ENCODE measurements at places on chromosomes 7 and 10.
A peak's percentile ranks its signal among the peaks of the same experiment; 100 is the strongest.

DNA sequence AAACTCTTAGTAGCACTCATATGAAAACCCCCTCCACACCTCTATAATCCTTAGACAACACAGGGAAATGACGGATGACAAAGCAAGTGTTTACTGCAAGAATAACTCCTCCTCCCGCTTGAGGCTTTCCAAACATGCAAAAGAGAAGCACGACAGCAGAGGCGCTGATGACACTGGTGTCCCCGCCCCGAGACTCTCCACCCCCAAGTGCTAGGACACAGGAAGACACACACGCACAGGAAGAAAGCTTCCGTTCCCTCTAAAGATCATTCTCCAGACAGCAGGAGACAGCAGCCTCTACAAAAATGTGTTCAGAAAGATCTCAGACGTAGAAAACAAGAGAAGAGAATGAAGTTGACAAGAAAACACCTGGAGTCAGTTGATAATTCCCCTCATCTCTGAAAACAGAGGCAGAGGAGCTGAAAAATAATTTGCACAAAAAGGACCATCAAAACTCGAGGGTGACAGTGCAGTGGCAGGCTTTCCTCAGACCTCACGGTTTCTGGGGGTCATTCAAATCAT lies 90.2 kb downstream of the DLG5 start:
- peak; percentile 89 for DNase-seq

GRCh38 chr10:24950439-24950838 lies 2.0 kb downstream of the PRTFDC1 start:
- DNase-seq: no peak

DNA sequence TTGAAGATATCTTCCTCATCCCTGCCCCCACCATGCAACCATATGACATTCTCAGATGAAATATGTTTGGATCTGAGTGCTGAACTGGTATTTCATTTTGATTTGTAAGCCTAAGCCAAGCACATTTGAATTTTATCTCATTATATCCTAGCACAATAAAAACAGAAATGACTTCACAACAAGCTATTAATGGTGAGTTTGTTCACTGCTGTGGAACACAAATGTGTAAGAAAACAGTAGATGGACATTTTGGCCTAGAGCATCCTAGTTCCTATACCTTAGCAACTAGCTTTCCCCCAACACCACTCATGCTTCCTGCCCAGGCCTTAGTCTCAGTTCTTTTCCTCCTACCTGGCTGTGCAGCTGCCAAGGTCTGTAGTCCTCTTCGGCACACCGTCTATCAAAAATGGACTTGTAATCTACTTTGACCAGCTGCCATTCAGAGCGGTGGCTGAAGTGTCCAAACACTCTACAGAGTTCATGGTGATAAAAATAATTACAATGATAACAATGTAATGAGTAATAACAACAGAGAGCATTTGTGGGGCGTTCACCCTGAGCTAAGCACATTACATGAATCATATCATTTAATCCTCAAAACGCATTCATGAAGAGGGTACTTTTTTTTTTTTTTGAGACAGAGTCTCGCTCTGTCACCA lies 491.9 kb downstream of the SORCS1 start:
- DNase-seq: no peak

DNA sequence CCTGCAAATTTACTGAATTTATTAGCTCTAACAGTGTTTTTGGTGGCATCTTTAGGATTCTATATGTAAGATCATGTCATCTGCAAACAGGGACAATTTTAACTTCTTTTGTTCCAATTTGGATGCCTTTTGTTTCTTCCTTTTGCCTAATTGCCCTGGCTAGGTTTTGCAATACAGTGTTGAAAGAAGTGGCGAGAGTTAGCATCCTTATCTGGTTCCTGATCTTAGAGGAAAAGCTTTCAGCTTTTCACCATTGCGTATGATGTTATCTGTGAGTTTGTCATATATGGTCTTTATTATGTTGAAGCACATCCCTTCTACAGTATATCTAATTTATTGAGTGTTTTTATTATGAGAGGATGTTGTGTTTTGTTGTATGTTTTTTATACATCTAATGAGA lies 301.4 kb downstream of the PTPRN2 start:
- no peak for DNase-seq

DNA sequence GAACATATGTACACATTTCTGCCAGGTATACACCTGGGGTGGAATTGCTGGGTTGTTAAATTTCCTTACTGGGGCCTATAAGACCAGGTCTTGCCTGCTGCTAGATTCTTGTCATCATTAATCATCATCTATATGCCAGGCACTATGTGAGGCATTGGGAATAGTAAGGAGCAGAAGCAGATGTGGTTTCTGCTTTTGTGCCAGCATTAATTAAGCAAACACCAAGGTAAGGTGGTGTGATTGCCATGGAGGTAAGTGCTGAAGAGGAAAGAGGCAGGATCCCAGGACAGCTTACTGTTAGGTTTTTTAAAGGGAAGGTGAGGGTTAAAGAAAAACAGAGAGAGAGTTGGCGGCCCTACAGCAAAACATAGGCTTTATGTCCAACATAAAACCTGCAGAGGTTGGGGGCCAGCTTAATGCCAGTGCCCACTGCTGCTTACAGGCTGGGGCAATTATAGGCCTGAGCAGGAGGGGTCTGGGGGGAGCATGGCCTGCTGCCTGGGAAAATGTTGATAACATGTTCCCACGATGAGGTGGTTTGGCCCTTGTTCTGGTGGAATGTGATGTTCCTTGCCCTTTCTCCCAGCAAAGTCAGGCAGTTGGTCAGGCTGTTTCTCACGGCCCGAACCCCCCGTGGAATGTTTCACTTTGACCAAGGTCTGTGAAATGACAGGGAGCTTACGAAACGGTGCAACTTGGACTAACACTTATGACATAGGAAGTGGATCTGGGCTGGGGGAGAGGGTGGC lies 93.9 kb downstream of the RBM20 start:
- DNase-seq: no peak

DNA sequence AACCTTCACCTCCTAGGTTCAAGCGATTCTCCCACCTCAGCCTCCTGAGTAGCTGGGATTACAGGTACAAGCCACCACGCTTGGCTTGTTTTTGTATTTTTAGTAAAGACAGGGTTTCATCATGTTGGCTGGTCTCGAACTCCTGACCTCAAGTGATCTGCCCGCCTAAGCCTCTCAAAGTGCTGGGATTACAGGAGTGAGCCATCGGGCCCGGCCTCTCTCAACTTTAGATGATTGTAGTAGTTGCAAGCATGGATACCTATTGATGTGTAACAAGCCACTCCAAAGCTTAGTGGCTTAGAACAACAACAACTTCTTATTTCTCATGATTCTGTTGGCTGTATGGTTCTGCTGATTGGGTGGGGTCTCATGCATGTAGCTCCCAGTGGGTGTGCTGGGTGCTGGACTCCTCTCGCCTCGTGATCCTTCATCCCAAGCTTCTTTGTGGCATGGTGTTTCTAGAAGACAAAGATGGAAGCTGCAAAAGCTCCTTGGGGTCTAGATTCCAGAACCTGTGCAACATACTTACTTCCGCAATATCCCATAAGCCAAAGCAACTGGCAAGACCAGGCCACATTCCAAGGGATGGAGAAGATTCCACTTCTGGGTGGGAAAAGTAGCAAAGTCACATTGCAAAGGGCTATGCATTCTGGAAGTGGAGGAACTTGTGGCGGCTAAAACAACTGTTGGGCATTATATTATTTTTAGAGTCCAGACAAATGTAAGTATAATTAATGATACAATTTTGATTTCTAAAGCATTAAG lies 37.9 kb downstream of the SKIDA1 start:
- DNase-seq: no peak

- DNase-seq: no peak
Observed at GRCh38 chr7:42380401-42380800, 143.4 kb upstream of the GLI3 start.

- DNase-seq: no peak
Observed at GRCh38 chr7:158314394-158314793, 273.2 kb downstream of the PTPRN2 start.

- DNase-seq: no peak
Observed at GRCh38 chr10:118394301-118395200, 52.4 kb upstream of the FAM204A start.

DNA sequence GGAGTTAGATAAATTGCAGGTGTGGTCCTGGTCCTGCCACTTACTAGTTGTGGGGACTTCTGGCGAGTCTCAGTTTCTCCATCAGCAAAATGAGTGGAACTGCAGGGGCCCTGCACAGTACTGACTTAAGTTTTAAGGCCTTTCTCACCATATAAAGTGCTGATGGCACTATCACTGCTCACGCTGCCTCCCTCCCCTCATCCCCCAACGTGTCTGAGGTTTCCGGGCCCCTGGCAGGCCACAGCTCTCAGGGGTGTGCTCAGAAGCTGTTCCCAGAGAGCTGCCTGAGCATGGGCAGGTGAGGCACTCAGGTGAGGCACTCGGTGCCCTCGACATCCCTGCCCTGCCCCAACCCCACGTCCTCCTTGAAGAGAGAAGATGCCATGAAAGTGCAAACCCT lies 74.2 kb downstream of the VOPP1 start:
- DNase-seq: peak; percentile 19

DNA sequence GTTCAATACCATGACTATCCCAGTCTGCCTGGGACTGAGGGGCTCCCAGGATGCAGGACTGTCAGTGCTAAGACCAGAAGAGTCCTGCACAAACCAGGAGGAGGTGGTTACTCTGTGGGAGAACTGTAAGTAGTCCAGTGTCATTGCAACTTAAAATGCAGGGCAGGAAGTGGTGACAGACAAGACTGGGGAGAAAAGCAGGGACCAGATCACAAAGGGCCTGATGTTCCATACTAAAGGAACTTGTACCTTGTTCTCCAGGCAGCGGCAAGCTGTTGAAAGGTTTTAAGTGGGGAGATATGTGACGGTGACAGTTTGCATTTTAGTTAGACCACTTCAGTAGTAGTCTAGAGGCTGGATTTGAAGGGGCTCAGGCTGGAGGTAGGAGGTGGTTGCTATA lies 65.8 kb upstream of the GLCCI1 start:
- no peak for DNase-seq

DNA sequence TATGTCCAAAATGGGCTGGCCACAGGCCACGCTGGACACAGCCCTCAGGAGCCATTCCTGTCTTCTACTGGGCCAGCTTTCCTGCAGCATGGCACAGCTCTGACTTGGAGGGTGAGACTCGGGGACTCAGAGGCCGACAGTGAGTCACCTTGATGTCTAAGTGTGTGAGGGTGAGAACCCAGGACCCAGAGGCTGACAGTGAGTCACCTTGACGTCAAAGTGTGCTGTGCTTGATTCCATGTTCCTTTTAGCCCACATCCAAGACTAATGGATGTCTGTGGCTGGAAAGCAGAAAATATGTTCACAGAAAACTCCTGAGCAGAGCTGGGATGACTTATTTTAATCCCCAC lies 6.0 kb upstream of the FAM170B start:
- no peak for DNase-seq

DNA sequence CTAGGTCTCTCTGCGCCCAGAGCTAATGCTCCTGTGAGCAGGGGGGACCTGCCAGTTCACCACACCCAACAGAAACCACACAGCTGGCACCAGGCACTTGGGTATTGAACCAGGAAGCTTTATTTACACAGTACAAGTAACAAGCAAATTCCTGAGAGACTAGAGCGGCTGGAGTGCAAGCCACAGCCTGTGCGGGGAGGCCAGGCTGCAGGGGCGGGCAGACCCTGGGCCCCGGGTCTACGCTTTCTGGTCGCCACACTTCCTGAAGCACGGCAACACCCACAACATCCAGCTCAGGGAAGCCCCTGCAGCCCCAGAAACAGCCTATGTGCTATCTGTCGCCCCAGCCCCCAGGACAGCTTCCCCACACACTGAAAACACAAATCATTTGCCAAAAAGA lies 125.0 kb downstream of the FAM53B start:
- peak; percentile 22 for DNase-seq

- DNase-seq: no peak
Observed at GRCh38 chr10:131814567-131815265, 86.1 kb upstream of the PPP2R2D start.

DNA sequence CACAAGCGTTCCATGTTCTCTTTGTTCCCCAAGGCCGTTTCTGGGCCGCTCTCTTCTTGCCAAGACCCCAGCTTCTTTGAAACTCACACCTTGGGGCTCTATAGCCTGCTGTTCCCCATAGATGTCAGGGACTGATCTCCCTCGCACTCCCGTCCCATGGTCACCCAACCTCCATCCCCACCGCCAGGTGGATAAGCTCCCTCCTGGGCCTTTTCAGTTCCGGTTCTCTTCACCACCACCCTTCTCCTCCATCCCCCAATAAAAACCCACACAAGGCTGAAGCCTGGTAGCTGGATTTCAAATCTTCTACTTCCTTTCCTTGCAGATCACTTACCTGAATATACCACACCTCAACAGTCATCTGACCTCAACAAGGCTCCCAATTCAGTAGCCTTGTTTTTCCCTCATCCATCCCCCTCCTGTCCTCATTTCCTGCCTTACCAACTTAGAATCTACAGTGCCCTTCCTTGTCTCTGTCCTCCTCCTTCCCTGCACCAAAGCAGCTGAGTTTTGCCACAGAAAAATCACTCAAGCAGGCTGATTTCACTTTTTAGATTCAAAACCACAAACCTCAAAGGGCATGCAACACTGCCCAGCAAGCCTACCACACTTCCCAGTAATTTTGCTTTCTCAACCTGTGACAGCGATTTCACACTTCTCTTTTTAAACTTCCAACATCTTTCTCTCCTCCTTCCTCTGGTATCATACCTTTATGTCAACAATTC lies 7.7 kb downstream of the SLC37A3 start:
- no peak for DNase-seq

- DNase-seq: no peak
Observed at GRCh38 chr7:139992353-139993044, 70.3 kb downstream of the PARP12 start.

DNA sequence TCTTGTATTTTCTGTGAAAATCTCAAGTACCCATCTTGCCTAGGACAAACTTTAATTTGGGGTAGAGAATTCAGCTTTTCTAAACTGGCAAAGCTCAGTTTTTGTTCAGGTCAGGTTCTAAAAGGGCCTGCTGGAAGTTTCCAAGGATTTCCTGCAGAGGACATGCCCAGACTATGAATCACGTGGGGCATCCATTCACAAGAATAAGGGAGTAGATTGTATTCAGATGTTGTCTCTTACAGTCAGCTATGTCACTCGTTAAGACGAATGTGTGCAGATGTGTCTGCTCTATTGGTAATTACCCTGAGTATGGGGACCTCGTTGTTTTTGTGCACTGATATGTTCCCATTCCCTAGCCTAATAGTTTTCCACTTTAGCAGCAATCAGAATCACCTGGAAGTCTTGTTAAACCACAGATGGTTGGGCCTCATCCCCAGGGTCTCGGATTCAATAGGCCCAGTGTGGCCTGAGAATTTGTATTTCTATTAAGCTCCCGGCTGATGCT lies 81.0 kb upstream of the ITPRID1 start:
- no peak for DNase-seq

- no peak for DNase-seq
Observed at GRCh38 chr7:41869997-41870396, 167.1 kb upstream of the INHBA start.

DNA sequence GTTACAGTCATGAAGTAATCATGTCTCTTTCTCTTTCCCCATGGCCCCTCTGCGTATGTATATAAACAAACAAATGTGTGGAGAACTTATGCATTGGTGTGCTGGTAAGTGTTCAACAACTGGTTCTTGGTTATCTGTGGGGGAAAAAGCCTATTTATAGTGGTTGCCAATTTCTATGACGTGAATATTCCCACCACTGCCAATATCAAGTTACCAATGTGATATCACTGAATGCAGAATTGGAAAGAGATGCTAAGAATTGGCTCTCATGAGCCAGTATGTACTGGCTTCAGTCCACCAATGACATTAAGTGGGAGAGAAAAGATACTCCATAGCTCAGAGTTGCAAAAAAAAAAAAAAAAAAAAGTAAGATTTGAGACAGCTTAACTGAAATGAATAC lies 399.7 kb downstream of the REEP3 start:
- no peak for DNase-seq
